ENCODE measurements at places on chromosomes 1 and 21. TPM values are rescaled to one million over a fixed set of nuclear protein-coding genes. Genes with fewer than 3 reads are reported as not detected.

The GJA8 gene
- polyA plus RNA-seq: not detected

The PGLYRP4 gene
- not detected for polyA plus RNA-seq

The SIM2 gene
- polyA plus RNA-seq: 19.9 TPM

The ABCA4 gene
- 0.71 TPM for polyA plus RNA-seq

The ALPL gene
- 3.1 TPM for polyA plus RNA-seq

The RGS16 gene
- polyA plus RNA-seq: 8.7 TPM

The SLAMF6 gene
- 0.31 TPM for polyA plus RNA-seq

The AMPD1 gene
- polyA plus RNA-seq: 142 TPM

The KLHL21 gene
- 45.8 TPM for polyA plus RNA-seq

The ANKRD34A gene
- polyA plus RNA-seq: 1.2 TPM

The PIGR gene
- polyA plus RNA-seq: 0.04 TPM

The WARS2 gene
- 20.4 TPM for polyA plus RNA-seq

The UBXN10 gene
- 0.08 TPM for polyA plus RNA-seq

The OLIG1 gene
- polyA plus RNA-seq: 0.25 TPM

The TEX38 gene
- 0.28 TPM for polyA plus RNA-seq

The AKR7A3 gene
- 1.6 TPM for polyA plus RNA-seq

The ARHGEF19 gene
- 4.3 TPM for polyA plus RNA-seq

The EFNA3 gene
- polyA plus RNA-seq: 2.5 TPM

The CD1B gene
- polyA plus RNA-seq: not detected

The MCOLN3 gene
- 2.2 TPM for polyA plus RNA-seq

The KRTCAP2 gene
- 78.9 TPM for polyA plus RNA-seq

The TNN gene
- polyA plus RNA-seq: 4.8 TPM

The ANKRD35 gene
- polyA plus RNA-seq: 2.7 TPM

The BMP8B gene
- polyA plus RNA-seq: 1.5 TPM

The SH2D5 gene
- 0.44 TPM for polyA plus RNA-seq

The RALGPS2 gene
- polyA plus RNA-seq: 41.1 TPM

The PGLYRP3 gene
- not detected for polyA plus RNA-seq

The GRHL3 gene
- 0.68 TPM for polyA plus RNA-seq
